ENCODE measurements at places on chromosomes 16 and 17.

DNA sequence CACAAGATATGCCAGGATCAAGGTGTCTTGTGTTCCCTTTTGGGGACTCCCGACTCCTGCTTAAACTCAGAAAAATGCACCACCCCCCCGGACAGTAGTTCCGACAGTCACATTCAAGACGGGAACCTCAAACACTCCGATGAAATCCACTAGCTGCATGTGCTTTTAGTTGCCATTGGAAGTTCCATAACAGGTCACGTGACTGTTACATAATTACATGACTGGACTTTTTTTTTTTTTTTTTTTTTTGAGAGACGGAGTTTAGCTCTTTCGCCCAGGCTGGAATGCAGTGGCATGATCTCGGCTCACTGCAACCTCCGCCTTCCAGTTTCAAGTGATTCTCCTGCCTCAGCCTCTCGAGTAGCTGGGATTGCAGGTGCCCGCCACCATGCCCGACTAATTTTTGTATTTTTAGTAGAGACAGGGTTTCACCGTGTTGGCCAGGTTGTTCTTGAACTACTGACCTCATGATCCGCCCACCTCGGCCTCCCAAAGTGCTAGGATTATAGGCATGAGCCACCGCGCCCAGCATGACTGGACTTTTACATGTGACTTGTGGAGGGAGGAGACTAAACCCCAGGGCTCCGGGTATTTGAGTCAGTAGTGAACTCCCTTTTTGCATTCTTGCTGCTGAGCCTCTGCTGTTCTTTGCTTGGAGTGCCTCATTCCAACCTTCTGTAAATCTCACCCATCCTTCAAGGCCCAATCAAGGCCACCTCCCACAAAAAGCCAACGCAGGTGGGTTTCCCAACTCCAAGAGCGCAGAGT is 1.6 kb downstream of the SIRT7 start:
- no peak for DNase-seq

GRCh38 chr16:10122546-10122945 is 59.7 kb downstream of the GRIN2A start:
- no peak for DNase-seq

DNA sequence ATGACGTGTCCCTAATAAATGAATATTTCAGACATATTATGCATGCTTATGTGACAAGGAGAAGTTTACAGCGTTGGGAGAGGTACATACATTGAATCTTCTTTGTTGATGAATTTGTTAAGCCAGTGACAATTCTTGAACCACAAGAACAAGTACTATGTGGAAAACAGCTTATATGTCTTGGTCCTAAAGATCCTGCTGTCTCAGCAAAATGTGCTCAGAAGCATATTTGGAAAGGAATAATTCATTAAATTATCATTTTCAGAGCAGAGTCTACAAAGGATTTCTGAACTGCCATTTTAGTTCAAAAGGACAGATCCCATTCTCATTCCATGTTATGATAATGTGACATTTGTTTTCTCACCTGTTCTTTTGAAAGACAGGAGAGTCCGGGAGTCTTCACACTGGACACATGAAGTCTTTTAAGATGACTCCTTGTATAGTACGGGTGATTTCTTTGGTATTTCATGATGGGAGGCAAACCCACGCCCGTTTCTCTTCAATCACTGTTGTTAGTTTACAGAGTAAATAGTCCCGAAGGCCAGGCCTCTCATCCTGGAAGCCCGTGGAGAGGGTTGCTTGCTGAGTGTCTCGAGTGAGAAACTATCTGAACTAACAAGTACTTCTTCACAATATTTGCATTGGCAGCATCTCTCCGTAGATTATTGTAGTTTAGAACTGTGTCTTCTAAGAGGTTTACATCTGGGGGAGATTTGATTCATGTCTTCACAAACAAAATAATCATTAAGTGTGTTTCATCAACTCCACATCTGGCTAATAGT is 26.7 kb downstream of the VPS35L start:
- no peak for DNase-seq

DNA sequence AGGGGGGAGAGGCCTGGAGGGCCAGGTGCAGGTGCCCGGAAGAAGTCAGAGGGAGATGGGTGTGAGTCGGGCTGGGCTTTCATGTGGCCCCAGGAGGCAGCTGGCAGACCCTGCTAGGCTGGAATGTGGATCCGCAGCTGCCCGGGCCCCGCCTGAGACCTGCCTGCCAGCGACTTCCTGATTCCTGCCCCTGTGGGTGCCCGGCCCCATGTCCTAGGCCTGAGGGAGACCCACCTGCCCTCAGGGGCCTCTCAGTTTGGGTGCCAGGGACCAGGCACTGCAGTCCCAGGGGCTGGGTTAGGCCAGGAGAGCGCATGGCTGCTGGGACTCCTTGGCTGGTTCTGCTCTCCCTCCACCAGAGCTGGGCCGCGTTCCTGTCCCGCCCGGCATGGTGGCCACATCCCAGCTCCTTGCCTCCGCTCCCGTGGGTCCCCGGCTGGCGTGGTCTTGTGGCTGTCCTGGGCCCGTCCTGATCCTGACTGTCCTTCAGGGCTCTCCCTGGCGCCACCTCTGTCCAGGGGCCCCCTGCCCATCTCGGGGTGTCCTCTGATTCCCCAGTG is 22.1 kb upstream of the SPNS2 start:
- DNase-seq, result no peak

GRCh38 chr17:39634384-39634871 is 2.5 kb upstream of the STARD3 start:
- no peak for DNase-seq

DNA sequence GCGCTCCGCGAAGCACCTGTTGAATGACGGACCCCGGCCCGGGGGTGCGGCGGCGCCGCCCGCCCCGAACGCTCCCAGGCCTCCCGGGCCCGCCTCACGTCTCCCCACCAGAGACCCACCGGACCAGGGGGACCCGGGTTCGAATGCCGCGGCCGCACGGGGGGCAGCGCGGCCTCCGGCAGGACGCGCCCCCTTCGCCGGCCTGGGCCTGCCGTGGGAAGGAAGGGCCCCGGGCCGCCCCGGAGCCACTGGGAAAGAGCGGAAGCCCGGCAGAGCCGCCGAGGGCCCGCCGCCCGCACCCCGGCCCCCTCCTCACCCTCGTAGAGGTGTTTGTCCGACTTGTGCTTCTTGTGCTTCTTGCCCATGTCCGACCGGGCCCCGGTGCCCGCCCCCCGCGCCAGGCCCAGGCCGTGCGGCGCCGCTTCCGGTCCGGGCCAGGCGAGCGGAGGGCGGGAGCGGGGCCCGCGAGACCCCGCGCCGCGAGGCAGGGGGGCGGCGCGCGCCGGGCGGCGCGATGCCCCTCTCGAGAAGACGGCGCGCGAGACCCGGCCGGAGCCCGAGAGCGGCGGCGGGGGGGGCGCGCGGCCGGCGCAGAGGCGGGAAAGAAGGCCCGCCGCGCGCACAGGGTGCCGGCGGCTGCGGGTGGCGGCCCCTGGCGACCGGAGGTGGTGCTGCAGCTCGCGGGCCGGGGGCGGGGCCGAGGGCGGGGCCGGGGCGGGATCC is at the start of gene BRD7:
Gene BRD7 (minus strand): TSS at position 579 of the 723 bp plus-strand sequence. CDS start 214 bp downstream, at position 365.
- DNase-seq, result no peak

DNA sequence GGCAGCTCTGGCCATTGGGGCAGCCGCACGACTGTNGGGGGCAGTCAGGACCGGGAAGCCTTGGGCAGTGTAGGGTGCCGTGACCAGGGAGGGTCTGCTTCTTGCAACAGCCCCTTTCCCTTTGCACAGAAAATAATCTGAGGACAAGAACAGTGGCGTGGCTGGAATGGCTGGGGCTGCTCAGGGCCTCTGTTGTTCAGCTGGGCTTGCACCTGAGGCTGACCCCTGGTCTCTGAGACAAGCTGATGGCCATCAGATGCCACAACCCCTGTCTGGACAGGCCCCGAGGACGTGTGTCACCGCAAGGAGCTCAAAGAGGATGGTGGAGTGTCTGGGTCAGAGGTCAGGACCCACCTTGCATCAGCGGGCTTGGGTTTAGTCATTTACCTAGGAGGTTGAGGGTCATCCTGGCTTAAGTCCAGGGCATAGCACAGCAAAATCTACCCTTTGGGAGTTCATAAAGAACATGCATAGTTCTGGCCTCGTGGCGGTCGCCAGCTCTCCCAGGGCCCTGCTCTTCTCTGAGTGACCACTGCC is 46.9 kb downstream of the METRNL start:
- no peak for DNase-seq

GRCh38 chr17:55305321-55306087 is 40.7 kb downstream of the HLF start:
- DNase-seq, result no peak

DNA sequence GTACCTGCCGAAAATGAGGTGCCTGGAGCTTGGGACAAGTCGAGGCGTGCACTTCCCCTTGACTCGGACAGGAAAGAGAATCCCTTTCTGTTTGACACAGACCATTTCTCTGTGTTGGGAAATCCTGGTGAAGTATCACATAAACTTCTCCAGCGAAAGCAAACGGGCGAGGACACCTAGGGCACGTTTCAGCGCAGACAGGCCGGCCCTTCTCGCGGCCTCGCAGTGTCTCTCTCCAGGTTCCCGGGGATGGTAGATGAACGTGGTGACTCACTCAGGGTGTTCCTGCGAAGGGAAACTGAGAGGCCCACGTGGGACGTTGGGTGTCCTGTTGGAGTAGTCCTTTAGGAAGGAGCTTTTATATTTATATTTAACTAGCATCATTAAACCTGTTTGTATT is 36.3 kb upstream of the ZNF750 start:
- DNase-seq, result no peak

DNA sequence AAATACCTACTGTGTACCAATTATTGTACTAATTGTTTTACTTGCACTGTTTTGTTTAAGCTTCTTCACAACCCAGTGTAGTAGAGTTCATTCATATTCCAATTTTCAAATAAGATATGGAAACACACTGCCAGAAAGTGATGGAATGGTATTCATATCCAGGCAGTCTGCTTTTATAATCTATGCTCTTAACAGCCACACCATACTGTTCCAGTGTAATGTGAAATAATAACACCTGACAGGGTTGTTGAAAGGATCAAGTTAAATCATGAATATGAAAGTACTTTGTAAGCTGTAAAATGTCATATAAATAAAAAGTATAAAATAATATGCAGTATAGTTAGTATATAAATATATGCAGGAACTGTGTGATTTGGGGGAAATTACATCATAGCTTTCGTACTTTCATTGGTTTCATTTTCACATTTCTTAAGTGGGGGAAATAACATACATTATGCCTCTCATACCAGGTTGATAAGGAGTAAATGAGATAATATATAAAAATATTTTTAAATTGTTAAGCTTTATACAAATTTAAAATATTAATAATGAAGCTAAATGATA is 230.8 kb downstream of the TANC2 start:
- DNase-seq, result no peak

DNA sequence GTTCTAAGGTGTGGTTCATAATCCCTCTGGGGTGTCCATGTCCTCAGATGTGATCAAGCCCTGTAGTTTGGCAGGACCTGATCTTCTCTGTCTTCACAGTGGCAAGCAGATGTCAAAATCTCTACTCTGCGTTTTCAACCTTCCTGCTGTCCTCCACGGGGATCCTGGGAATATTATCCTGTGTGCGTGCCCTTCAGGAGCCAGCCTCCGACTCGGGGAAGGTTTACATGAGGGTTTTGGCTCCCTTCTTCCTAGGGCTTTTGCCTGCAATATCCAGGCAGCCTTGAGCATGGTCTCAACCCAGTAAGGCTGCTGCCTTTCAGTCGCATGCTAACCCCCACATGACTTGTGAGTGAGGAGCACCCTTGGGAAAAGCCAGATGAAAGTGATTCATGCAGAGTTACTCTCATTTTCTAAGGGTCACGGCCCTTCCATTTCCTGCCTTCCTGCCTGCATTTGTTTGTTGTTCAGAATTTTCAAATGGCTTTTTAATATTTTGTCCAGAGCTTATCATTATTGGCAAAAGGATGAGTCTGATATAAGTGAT is 202.2 kb upstream of the CHMP6 start:
- DNase-seq, result peak; percentile 85

GRCh38 chr17:21213638-21214014 is 335 bp downstream of the TMEM11 start:
- DNase-seq, result no peak

- no peak for DNase-seq
Observed at GRCh38 chr16:81239367-81240121, 1.1 kb downstream of the BCO1 start.

GRCh38 chr17:78417531-78417909 is 39.1 kb downstream of the PGS1 start:
- no peak for DNase-seq

DNA sequence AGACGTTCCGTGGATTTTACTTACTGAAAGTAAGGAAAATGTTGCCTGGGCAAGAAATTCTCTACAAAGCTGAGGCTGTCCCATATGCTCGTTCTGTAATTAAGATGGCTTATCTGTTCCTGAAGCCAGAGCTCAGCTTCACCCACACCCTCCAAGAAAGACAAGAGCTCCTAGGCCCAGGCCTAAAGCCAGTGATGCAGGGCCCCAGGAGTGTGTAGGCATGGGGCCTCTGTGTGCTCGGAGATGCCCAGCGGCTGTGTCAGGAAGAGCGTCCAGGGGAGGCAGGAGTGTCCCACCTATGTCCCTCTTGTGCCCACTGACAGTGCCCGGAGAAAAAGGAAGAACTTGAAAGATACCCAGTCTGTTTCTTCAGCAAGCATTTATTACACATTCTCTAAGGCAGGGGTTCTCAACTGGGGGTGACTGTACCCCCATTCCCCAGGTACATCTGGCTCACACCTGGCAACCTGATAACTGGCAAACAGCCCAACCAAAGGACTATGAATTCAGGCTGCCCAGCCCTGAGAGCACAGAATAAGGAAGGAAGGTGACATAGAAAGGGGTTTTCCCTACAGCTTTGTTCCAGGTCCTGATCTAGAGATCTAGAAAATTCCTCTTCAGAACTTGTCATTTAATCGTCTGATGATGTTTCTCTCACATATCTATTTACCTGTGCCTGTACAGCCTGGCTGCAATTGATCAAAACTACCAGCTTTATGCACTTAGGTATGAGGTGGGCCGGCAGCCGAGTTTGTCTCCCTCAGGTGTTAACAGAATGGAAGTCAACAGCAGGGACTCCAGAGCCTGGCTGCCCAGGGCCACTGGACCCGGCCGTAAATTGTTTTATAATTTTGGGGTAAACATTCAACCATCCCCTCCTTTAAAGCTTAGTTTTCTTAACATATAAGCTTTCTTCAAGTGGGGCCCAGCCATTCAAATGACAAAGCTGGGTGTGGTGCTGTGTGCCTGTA is 12.0 kb downstream of the SNN start:
- DNase-seq, result no peak

GRCh38 chr17:73172252-73172651 is 7.4 kb downstream of the SSTR2 start:
- no peak for DNase-seq

DNA sequence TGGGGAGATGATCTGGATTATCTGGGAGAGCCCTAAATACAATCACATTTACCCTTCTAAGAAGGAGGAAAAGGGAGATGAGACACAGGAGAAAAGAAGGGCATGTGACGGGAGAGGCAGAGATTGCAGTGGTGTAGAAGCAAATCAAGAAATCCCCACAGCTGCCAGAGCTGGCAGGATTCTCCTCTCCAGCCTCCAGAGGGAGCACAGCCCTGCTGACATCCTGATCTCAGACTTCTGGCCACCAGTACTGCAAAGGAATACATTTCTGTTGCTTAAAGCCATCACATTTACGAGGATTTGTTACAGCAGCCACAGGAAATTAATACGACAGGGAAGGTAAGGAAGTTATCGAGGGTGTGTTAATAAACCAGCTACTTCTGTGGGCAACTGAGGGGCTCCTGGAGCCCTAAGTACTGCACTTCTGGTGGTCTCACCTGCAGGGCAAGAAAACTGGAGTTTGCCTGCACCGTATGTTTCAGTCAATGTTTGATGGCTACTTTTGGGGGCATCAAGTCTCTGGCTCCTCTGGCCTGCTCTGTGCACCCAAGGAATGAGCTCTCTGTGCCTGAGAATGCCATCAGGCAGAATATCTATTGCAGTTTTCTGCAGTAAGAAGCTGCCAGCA is 22.9 kb upstream of the CDH13 start:
- DNase-seq, result no peak

- DNase-seq, result no peak
Observed at GRCh38 chr16:11677959-11678881, 10.0 kb downstream of the SNN start.
